Activated CD8-positive, alpha-beta memory T cell treated with anti-CD3 and anti-CD28 coated beads for 4 hours (primary cell): ENCODE measurements at places on chromosomes 12 and 14.

- DNase-seq, result no peak
Measured at GRCh38 chr14:72518809-72519377, 375.0 kb downstream of the DPF3 start.

GRCh38 chr12:75478116-75478794, 2.3 kb upstream of the GLIPR1 start:
- no peak for DNase-seq

- no peak for DNase-seq
Measured at GRCh38 chr12:40733871-40734270, 41.6 kb downstream of the CNTN1 start.

DNA sequence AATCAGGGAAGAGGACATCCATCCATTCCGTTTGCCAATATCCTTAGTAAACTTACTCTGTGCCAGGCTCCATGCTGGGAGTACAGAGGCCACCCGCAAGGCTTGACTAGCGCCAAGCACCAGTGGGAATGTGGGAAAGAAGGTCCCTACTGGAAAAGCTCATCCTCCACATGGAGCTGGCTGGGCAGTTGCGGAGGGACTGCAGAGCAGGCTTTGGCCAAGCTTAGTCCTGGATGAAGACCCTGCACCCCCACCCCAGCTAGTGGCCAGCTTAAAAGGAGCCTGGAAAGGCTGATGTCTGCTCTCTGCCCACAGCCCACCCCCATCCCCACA, 22.4 kb upstream of the EIF2B2 start:
- no peak for DNase-seq

DNA sequence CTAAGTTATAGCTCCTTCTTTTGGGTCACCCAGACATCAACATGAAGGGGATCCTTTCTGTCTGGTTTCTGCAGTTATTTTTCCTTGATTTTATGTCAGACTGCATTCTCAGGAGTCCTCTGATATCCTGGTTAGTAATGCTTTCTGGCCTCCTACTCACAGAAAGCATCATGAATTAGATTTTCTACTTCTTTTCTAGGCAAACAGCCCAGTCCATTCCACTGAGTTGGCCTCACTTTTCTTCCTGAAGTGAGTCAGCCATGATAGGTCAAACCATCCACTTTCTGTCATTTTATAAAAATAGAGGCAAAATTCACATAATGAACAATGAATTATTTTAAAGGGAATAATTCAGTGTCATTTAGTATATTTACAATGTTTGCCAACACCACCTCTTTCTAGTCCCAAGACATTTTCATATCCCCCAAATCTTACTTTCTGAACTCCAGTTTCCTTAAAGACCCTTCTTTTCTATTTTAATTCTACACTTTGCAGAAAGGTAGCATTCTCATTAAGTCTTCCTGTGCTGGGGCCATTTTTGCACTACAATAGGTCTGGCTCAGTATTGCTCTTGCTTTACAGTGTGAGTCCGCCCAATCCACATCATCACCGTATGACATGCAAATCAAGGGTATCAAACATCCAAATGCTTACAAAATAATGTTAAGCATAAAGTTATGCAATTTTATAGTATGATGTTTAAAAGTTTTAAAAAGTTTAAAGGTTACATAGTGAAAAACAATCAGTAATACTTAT, 95.1 kb downstream of the UNC79 start:
- DNase-seq, result no peak

- no peak for DNase-seq
Measured at GRCh38 chr14:60738843-60739508, 4.4 kb downstream of the MNAT1 start.

DNA sequence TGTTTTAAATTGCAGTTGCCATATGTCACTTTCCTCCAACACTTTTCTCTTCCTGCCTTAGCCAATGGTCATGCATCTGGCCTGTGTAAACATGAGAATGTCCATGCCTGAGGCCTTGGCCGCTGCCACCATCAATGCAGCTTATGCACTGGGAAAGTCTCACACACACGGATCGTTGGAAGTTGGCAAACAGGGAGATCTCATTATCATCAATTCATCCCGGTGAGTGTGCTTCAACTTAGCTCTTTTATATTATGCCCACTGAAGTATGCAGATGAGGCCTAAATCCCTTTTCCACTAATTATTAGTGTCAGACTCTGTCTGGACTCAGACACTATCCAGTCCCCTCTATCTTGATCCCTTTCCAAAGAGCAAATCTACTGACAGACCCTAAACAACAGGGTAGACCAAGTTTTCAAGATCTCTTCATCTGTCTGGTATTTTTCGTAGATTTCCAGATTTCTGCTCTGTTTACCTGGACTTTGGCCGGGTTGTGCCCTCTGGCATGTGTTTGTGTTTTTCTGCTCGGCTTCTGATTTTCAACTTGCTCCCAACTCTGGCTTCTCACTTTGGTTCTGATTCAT, 23.2 kb downstream of the AMDHD1 start:
- DNase-seq, result no peak

DNA sequence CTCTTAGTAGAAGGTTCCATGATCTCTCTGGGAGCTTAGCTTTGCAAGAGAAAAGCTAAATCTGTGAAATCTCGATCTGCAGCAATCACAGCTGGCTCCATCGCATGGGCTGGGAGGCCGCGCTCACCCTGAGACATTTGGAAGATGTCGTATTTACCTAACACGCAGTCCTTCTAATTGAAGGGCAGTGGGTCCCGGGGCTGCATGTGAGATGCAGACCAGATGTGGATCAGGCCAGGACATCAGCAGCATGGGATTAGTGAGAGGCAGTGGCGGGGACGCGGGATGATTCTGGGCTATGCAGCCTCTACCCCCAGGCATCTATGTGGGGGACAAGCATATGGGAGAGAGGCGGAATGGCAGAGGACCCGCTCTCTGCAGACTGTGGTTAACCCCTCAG, 312.4 kb upstream of the RTL1 start:
- no peak for DNase-seq

DNA sequence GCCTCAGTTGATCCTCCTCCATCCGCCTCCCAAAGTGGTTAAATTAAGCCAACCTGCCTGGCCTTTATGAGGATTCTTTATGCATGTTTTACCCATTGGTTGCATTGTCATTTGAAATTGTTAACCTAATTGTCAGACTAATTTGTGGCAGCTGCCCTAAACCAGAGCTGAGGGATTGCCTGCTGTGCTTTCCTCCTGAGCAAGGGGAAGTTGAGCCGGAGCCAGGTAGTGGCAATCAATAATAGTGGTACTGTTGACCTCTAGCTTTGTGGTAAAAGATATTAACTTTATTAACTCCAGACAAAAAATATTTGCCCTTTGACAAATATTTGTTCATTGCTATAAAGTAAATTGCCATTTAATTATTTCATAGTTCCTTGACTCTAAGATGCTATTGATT, 5.6 kb upstream of the HEBP1 start:
- DNase-seq, result no peak

- DNase-seq, result no peak
Measured at GRCh38 chr14:93011650-93012325, 88.8 kb downstream of the CHGA start.

- no peak for DNase-seq
Measured at GRCh38 chr14:66782853-66783252, 274.9 kb downstream of the GPHN start.

GRCh38 chr14:61864329-61864898, 102.2 kb downstream of the SNAPC1 start:
- no peak for DNase-seq
